ENCODE measurements at places on chromosomes 4 and X.

- DNase-seq = no peak
Measured at GRCh38 chr4:159765382-159765781, 662.5 kb downstream of the RAPGEF2 start.

DNA sequence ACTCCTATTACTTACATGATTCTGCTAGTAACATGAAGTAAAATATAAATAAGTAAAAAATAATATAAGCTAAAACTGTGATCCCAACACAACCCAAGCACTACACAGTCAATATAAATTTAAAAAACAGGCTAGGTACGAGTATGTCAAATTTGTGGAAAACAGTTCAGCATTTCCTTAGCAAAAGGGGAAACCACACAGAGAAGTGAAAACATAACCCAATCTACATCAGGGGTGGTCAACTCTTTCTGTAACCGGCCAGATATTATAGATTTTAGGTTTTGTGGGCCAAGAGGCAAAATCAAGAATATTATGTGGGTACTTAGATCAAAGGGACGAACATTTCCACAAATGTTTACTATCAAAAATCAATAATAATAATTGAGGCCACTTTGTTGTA, 70.1 kb downstream of the CHST7 start:
- no peak for DNase-seq

- peak; percentile 80 for DNase-seq
Measured at GRCh38 chr4:108601532-108601931, 18.8 kb upstream of the RPL34 start.

- no peak for DNase-seq
Measured at GRCh38 chrX:2520539-2520938, 19.8 kb upstream of the DHRSX start.

GRCh38 chrX:119693040-119693995, at the start of gene SEPTIN6:
Gene SEPTIN6 (minus strand): TSS chrX:119693168. CDS start chrX:119693105, 63 bp downstream.
- DNase-seq = peak; percentile 92

- DNase-seq = no peak
Measured at GRCh38 chrX:131762802-131763234, 218.9 kb downstream of the OR13H1 start.

DNA sequence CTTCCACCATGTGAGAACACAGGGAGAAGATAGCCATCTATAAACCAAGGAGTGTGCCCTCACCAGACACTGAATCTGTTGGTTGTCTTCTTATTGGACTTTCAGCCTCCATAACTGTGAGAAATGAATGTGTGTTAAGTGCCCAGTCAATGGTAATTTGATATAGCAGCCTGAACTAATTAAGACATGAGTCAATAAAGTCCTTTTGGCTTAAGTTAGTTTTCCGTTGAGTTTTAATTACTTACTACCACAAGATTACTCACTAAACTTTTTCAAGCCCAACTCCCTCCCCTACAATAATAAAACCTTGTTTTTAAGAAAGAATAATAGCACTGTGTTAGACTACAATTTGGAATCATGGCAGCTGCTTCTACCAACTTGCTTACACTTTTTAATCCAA, 324.2 kb downstream of the PCDH19 start:
- DNase-seq = no peak

- DNase-seq = no peak
Measured at GRCh38 chrX:85627363-85627762, 247.9 kb upstream of the POF1B start.
